Liver (tissue), 10 donors: ENCODE measurements at places on chromosomes 6 and 20.
A peak's percentile ranks its signal among the peaks of the same experiment; 100 is the strongest.

DNA sequence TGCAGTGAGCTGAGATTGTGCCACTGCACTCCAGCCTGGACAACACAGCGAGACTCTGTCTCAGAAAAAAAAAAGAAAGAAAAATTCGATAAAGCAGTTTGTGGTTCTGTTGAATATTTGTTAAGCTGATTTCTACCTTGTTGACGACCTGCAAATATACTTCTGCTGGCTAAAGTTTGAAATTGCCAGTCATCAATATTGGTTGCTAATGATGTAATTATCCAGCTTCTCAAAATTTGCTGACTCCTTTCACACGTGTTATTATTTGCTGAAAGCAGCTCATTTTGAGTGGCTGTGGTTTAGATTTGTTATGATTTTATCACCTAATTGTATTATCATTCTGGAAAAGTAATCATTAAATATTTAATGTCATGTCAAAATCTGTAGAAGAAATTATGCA is 774.3 kb downstream of the QKI start:
- DNase-seq: no peak

DNA sequence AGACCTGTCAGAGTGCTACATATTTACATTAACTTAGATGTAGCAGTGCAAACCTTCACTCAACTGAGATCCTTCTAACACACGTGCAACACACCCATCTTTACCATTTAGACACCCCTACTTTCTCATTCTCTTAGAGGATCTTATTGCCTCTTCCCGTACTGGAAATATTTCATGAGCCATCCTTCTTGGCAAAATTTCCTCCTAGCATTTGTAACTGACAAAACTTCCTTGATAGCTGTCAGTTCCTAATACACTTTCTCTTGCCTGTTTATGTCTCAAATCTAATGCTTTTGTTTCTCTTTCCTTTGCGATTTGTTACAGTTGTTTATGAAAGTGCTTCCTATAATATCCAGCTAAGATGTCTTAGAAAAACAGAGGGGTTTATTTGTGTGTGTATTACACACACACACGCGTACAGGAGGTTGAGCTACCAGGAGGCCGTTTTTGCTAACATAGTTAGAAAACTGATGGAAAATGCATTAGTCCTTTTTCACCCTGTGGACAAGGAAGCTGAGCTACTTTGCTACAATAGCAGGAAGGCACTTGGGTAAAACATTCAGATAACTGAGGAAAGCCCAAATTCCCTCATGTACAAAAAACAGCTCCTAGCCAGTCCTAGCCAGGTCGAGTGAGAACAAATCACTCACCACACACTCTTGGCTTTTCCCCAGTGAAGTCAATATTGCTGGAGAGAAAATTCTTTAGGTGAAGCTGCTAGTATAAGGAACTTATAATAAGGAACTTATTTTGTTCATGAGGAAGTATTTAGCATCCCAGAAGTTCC is 153.6 kb downstream of the NFATC2 start:
- DNase-seq: no peak

DNA sequence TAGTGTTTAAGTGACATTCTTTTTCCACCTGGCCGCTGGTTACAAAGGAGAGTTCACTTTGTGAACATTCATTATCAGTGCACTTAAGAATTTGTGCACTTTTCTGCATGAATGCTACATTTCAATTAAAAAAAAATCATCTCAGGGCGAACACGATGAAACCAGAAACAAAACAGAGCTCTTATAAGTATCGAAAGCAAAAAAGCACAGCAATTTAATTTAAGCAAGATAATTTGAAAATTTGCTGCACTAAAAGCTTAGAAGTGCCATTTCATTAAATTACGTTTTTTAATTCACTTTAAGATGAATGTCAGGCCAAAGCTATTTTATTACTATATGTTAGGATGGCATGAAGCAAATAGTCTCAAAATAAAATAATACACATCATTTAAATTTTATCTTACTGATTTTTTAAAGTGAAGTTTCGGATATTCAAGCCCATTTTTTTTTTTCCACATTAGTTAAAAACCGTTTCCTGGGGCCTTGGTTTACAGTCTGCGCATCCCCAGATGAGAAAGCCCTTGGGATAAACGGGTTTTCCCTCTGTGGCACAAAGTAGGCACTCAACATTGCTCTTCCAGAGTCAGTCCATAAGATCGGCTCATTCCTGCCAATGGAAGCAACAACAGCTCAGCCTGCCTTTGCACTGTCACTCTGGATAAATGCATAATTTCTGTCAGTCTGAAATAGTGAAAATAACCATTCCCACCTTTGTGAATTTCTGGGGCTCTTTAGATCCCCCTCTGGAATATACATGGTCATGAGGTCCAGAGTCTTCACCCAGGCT is 80.1 kb downstream of the FYN start:
- peak; percentile 12 for DNase-seq

DNA sequence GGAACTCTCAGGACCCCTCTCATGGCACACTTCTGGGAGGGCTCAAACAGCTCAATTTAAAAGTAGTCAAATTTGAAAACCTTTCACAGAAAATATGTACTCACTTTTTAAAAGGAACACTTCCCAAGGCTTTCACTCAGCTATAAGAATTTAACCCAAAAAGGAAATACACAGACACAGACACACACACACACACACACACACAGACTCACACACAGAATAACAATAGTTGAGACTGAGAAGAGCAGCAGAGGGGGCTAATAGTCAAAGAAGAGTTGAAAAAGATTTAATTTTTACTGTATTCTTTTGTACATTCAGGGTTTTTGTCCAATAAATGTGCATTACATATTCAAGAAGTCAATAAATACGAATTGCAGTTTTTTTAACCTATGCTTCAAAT is 211.4 kb downstream of the HACE1 start:
- DNase-seq: no peak

GRCh38 chr6:35691027-35691824 is 2.5 kb upstream of the FKBP5 start:
- no peak for DNase-seq

GRCh38 chr6:34580707-34581560 is 24.8 kb upstream of the SPDEF start:
- no peak for DNase-seq

DNA sequence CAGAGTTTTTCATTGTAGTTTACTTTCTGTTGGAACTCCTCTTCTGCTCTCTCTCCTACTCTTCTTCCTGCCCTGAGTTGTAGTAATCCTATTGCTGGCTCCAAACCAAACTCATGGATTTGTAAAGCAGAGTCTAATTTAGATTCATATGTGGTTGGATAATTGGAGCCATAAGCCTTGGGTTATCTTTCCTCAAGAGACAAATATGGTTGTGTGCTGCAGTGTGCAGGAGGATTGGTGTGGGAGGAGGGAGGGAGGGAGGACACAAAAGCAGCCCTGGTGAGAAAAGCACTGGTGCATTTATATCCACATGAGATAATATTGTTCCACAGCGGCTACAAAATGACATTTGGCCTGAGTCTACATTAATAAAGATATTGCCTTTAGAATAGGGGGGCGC is 4.2 kb downstream of the HLA-G start:
- no peak for DNase-seq

- DNase-seq: no peak
Measured at GRCh38 chr20:18914796-18915195, 101.2 kb downstream of the SCP2D1 start.

DNA sequence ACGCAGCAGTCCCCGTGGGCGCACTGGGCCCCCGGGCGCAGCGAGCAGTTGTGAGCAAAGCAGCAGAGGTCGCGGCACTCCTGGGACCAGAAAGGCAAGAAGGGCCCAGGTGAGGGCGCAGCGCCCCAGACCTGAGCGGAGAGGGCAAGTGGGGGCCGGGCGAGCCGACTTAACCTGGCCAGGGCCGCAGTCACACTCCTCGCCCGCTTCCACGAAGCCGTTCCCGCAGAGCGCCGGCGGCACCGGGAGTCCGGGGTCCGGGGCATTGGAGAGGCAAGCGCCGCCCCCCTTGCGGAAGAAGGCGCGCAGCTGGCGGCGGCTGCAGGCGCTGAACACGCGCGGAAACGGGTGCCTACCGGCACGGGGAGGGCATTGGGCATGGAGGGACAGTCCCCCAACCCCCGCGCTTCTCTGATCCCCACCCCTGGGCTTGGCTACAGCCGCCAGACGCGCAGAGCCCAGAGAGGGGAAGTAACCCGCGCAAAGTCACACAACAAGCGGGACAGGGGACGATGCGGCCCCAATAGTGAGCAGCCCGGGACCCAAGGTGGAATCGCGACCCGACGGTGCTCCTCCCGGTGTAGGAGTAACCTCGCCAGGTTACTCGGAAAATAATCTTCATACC is 9.2 kb downstream of the ADAM33 start:
- DNase-seq: no peak

DNA sequence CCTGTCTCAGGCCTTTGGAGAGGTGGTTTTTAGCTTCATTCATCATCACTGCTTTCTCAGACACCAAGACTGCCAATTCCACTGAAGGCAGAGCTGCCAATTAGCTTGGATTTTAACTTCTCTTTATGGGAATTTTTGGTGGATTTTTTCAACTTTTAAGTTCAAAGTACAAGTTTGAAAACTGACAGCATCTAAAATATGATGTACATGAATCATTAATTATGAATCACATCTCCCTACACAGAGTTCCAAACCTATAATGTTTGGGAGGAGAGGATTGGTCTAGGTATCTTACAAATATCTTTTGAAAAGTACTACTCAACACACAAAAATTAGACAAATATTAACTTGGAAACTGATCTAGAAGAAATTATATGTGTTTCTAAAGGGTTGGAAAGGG is 25.5 kb downstream of the CNKSR3 start:
- no peak for DNase-seq
